Breast epithelium (tissue), 4 donors: ENCODE measurements at places on chromosomes 3 and 15.

DNA sequence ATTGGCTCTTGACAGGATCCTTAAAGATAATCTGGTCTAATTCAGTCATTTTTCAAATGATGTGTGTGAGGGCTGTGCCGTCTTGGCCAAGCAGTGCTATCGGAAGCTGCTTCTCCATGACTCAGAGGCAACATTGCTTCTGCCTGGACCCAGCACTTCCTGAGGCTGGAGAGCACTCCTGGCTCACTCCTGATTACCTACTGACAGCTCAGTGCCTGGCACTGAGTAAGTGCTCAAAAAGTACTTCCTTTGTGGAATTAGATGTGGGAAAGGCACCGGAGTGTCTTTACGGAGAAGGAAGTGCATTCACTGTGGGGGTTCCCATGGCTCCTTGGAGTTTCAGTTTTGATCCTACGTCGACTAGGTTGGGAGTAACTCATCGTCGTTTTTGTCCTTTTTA, 86.9 kb upstream of the UBE3A start:
- DNase-seq = no peak

DNA sequence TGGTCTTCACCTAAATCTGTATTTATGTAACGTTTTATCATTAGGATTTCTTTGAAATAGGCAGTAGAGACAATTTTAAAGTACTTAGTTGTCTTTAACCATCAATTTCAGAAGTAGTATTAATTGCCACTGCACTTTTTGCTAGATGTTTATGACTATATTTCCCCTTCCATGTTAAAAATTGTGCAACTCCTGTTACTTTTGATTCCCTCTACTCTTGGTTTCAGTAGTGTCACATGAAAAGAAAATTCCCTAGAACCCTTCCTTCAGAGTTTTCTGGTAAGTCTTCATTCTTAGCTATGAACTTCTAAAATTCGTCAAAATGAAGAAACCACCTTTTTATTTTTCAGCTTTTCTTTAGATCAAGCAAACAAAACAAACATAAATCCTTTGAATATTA, 7.1 kb downstream of the PIAS1 start:
- no peak for DNase-seq

- DNase-seq = no peak
These were observed at the start of gene NRG4 for GRCh38 chr15:76011627-76012551. TSS of gene NRG4 (minus strand) at chr15:76012424. CDS start at chr15:76011230, 1,194 bp downstream.

DNA sequence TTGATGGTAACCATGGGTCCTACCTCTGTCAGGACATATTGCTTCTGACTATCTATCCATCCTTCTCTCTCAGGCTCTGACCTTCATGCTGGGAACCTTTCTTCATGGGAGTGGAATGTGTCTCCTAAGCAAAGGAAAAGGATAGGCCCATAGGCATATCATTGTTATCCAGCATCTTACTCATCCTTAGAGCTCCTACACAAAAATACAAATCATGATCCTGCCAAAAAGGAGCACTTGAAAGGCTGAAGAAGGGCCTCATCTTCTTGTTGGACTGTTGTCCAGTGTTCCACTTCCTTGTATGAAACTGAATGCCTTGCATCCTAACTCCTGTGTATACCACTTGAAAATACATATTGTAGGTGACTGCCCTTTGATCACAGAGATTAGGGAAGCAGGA, 96.1 kb upstream of the SOX2 start:
- no peak for DNase-seq

GRCh38 chr3:45067486-45067885, 41.4 kb downstream of the CLEC3B start:
- DNase-seq = no peak

DNA sequence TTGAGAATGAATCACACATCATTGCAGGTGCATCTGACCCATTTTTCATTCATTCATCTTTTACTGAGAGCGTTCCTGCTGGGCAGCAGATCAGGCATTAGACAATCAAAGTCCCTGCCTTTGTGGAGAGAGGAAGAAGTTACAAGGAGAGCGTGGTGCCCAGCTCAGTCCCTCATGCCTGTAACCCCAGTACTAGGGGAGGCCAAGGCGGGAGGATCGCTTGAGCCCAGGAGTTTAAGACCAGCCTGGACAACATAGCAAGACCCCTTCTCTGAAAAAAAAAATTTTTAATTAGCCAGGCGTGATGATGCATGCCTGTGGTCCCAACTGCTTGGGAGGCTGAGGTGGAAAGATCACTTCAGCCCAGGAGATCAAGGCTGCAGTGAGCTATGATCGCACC, 35.0 kb upstream of the MEX3B start:
- DNase-seq = no peak

GRCh38 chr3:184180165-184180564, 5.5 kb downstream of the AP2M1 start:
- no peak for DNase-seq

GRCh38 chr3:59185591-59186369, 136.0 kb upstream of the CFAP20DC start:
- no peak for DNase-seq

DNA sequence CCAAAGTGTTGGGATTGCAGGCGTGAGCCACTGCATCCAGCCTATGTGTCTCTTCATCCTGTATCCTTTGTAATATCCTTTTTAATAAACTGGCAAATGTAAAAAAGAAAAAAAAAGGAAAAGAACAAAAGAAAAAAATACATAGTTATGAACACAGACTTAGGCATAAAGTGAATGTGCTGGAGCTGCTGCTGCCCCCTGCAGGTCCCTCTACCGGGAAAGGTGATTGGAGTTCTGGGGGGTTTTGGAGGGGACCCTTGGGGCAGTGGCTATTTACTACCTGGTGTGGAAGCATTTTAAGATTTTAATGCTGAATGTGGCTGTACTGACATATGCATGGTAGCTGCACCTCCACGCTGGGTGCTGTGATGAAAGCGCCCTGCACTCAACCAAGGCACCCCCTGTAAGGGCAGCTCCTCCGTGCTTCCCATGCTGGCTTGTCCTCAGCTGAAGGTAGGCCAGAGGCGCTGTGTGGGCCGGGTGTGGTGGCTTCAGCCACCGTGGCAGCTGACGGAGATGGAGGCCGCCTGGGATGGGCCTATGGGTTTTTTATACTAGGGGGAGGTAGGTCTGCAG, 49.9 kb downstream of the RPLP1 start:
- no peak for DNase-seq

GRCh38 chr3:187212705-187213104, 15.4 kb downstream of the RTP1 start:
- no peak for DNase-seq

- DNase-seq = no peak
These were observed 261.3 kb upstream of the TLE3 start for GRCh38 chr15:70358871-70359647.

DNA sequence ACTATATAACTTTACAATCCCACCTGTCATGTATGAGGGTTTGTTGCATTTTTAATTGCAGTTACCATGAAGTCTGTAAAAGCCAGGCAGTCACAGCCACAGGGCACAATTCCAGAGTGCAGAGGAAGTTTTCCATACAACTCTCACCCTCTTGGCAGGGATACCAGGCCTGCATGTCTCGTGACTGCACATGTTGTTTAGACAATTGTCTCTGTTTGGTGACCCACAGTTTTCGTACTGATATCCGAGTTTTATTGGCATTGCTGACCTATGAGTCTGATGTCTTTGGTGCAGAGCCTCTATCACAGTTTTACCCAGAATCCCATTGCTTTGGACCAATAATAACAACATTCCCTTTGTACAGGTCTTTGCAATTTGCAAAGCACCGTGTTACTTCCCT, 24.9 kb upstream of the MYZAP start:
- no peak for DNase-seq

DNA sequence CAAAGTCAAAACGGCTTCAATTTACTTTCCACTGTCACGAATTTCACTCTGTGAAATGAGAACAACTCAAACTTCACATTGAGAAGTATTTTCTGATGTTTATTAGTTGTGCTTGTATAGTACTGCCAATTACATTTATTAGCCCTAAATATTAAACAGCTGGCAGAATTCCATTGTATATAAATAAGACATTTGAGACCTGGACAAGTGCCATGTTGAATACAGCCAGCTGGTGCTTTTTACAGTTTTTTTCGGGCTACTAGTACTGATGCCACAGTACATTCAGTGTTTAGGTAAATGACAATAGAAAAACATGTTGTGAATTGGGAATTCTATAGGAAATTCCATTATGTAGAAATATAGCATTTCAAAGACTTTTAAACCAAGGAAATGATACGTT, 79.0 kb downstream of the EPHA3 start:
- DNase-seq = no peak

GRCh38 chr3:420584-420983, 224.0 kb downstream of the CHL1 start:
- no peak for DNase-seq

DNA sequence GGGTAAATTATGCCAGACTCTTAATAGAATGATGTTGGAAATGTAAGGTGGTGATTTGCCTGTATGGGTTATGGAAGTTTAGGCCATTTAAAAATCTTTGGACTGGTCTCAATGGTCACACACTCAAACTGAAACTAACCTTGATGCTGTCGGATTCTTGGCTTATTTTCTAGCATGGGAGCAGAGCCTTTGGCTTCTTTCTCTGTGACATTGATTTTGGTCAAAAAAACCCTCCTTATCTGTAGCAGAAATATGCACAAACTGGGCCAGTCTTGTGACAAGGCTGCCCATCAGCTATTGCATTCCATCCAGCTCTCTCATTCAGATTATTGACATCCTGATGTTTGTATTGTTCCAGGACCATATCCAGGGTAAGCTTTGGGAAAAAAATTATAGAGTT, 35.9 kb downstream of the ARPP21 start:
- DNase-seq = no peak

- DNase-seq = no peak
These were observed 173.6 kb downstream of the UBE2E2 start for GRCh38 chr3:23376516-23377248.

GRCh38 chr3:141127344-141128125, 76.4 kb downstream of the SPSB4 start:
- DNase-seq = no peak

- DNase-seq = no peak
These were observed 4.8 kb downstream of the LIPC start for GRCh38 chr15:58436552-58436951.

DNA sequence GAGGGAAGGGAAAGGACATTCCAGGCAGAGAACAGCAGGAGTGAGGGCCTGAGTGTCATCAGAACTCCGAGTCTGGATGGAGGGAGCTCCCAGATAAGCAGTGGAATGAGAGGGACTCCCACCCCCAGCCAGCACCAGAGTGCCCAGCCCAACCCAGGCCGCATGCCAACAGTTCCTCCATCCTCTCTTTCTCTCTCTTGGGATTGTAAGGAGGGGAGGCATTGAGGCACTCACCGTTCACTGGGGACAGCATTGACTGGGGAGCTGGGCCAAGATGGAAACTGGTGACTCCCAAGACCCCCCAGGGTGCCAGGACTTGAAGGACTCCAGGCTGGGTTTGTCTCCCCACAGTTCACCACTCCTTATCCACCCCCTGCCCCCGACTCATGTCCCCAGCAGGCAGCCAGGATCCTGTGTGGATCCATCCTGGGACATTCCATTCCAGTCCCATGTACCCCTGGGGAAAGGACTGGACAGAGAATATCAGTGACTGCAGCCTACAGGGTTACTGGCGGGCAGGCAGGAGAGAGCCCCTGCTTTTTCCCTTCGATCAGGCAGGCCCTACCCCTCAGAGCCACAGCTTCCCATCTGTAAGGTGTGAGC, 15.7 kb downstream of the PTH1R start:
- no peak for DNase-seq

- DNase-seq = no peak
These were observed 824.7 kb upstream of the NECTIN3 start for GRCh38 chr3:110246796-110247376.

- DNase-seq = no peak
These were observed 75.7 kb downstream of the FAM43A start for GRCh38 chr3:194761384-194761783.

- no peak for DNase-seq
These were observed 203.6 kb downstream of the TNIK start for GRCh38 chr3:171256445-171257250.

GRCh38 chr15:35755237-35755802, 209.4 kb upstream of the DPH6 start:
- no peak for DNase-seq

- no peak for DNase-seq
These were observed 16.2 kb downstream of the PLCL2 start for GRCh38 chr3:16900779-16901440.

- DNase-seq = no peak
These were observed 142.9 kb upstream of the TP63 start for GRCh38 chr3:189488241-189488767.

- no peak for DNase-seq
These were observed 99.6 kb downstream of the TUSC7 start for GRCh38 chr3:116809208-116809607.

GRCh38 chr3:46932455-46933225, 43.9 kb downstream of the CCDC12 start:
- DNase-seq = no peak
